ENCODE measurements at places on chromosomes 4 and X.

GRCh38 chrX:78838709-78839108, 91.2 kb downstream of the LPAR4 start:
- DNase-seq = no peak

DNA sequence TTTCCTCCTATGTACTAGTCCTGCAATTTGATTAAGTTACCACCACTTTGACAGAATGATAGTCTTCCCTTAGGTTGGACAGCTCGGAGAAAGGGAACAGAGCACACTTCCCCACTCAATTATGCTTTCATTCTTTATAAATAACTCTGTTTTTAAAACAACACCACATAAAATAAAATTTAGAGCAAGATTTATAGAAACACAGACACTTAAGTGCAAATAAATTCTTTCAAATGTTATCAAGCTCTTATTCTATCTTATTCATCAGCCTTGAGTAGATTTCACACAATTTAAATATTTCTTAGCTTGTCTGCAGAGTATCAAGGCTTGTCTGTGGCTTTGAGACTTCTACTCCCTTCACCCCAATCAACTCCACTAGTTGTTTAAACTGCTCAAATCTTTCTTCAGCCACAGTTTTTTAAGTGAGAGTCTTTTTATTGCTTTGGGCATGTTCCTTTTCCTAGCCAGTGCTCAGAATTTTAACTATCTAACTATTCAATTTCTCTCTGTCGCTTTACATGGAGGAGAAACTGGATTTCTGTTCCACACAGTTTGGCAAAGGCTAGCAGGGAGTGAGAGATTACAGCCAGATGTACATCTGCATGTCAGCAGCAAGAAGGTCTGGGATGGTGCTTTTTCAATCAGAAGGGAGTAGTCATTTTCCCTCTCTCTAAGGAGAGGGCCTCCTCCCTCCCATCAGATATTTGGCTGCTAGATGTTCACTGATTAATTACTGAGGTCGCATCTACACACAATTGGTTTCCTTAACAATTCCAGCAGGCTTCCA, 53.1 kb upstream of the PLAC1 start:
- no peak for DNase-seq

DNA sequence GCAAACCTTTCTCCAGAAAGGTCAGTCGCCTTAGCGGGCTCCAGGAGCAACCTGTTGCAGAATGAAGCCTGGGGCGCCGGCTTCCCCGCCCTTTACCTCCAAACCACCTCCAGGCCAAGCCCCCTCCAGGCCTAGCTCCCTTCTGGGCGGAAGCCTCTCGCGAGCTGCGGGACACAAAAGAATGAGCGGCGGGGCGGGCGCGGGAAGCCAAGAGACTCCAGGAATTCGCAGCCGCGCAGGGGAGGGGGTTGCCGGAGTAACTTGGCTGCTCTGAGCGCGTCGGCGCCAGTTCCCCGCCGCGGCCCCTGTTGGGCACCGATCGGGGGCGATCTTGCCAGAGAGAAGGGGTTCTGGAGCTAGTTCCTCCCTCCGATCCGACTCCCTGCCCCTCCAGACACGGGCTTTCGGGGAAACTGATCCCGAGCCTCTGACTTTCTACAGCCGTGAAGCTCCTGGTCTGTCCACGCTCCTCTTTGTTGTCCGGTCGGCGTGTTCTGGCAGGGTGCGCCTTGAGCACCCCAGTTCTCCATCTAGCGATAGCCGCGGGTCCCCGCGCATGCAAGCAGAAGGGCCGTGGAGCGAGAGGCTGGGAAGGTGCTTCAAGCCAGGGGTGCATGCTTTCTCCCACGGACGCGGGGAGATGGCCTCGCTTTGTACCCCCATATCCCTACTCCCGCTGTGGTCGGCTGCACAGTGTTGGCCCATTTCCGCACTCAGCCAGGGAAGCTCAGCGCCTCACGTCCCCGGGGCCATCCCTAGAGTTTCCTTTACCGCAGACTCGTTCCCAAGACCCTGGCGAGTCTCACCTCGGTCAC, 1.2 kb downstream of the PROM1 start:
- DNase-seq = no peak

GRCh38 chr4:17997129-17997528, 24.4 kb downstream of the LCORL start:
- DNase-seq = no peak

- no peak for DNase-seq
Measured at GRCh38 chrX:128457674-128458073, 405.5 kb upstream of the ACTRT1 start.

- DNase-seq = no peak
Measured at GRCh38 chr4:37023504-37023903, 221.0 kb upstream of the NWD2 start.

GRCh38 chrX:65502618-65503017, 32.0 kb downstream of the LAS1L start:
- no peak for DNase-seq

DNA sequence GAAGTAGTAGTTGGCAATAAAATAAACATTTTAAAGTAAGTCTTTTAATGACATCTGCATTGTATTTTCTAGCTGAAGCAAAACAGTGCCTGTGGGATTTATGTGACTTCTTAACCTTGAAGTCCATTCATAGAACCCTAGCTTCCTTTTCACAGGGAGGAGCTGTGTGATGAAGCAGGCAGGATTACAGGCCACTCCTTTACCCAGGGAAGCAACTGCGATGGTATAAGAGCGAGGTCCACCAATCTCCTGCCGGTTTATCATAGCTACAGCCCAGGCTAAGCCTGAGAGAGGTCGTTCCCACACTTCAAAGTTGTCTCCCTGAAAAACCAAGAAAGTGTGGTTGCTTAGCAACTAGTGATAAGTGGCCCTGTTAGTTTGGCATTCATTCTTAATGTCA, 7.0 kb downstream of the RPL36A start:
- no peak for DNase-seq

DNA sequence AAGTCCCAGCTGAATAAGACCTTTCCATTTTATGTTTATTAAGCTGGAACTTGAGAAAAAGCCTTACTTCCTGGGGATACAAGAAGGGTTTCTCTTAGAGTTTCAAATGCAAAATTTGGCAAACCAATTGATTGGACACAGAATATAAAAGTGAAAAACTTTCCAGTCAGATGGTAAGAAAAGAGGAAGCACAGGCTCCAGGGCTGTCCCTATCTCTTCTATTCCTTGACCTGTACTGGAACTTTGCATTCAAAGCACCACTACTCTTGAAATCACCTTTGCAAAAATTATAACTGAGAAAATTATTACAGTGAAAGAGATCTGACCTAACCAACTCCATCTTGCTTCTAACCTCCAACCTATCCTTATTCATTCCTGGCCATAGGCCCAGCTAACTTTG, 11.7 kb downstream of the PROM1 start:
- no peak for DNase-seq

DNA sequence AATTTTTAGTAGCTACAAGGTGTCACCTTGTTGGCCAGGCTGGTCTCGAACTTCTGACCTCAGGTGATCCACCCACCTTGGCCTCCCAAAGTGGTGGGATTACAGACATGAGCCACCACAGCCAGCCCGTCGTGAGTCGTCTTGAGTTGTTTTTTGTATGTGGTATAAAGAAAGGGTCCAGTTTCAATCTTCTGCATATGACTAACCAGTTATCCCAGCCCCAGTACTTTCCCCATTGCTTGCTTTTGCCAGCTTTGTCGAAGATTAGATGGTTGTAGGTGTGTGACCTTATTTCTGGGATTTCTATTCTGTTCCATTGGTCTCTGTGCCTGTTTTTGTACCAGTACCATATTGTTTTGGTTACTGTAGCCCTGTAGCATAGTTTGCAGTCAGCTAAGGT, 105.9 kb downstream of the OR13H1 start:
- DNase-seq = no peak

DNA sequence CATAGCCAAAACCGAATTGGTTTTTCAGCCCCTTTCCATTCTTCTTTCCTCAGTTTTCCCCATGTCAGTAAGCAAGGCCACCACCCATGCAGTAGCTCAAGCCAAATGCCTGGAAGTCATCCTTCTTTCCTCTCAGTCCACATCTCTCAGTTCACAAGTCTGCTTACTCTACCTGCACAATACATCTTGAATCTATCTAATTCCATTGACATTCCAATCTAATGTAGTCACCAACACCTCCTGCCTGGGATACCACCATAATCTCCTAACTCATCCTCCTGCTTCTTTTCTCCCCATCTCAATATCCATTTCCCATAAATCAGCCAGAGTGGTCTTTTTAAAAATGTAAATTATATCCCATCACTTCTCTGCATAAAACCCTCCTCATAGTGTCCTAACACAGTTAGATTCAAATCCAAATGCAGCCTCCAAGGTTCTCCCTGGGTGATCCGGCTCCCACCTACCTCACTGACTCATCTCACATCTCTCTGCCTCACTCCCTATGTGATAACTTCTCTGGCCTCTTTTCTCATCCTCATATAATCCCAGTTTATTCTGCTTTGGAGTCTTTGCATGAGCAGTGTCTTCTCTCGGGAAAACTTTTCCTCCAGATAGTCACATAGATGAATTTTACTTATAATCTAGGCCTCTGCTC, 26.9 kb downstream of the KCNIP4 start:
- DNase-seq = no peak

- no peak for DNase-seq
Measured at GRCh38 chr4:109879636-109880314, 31.9 kb downstream of the LRIT3 start.

DNA sequence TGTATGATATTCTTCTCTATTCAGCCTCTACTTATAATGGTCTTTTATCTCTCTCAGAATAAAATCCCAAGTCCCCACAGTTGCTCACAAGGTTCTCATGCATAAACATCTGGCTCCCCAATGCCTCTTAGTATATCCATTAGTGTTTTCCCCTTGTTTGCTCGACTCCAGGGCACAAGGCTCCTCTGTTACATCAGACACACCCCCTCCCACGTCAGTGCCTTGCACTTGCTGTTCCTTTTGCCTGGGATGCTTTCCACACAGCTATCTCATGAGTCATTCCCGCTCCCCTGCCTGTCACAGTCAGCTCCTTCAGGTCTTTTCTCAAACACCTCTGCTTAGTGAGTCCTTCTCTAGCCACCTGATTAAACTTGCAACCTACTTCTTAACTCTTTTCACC, 260.2 kb downstream of the IL1RAPL1 start:
- no peak for DNase-seq

DNA sequence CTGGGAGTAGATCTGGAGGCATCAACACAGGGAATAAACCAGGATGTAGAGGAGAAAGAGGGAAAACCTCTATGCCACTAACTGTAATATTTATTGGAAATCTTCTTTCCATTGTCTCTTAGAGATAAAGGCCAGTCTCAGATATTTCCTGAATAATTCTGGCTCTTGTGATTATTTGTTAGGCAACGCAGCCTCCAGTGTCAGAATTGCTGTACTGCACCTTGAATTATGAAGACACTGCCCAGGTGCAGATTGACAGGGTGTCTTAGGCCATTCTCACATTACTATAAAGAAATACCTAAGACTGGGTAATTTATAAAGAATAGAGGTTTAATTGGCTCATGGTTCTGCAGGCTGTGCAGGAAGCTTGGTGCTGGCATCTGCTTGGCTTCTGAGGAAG, 100.7 kb upstream of the ZDHHC15 start:
- no peak for DNase-seq

DNA sequence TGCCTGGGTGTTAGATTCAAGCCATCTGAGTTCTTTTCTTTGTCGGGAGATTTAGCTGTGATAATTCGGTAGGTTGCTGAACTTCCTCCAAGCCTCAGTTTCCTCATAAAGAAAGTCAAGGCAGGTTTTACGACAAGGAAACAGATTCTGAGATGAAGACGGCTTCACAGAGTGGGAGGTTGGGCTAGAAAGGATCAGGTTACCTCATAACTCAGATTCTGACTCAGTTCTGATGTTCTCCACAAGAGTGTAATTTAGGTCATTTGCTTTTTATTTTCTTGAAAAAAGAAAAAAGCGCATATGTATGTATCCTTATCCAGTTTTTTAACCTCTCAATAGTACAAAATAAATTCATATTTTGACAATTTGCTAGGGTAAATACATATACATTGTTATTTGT, 47.2 kb upstream of the ELOVL6 start:
- DNase-seq = no peak
